ENCODE measurements at places on chromosomes 3 and 15.

DNA sequence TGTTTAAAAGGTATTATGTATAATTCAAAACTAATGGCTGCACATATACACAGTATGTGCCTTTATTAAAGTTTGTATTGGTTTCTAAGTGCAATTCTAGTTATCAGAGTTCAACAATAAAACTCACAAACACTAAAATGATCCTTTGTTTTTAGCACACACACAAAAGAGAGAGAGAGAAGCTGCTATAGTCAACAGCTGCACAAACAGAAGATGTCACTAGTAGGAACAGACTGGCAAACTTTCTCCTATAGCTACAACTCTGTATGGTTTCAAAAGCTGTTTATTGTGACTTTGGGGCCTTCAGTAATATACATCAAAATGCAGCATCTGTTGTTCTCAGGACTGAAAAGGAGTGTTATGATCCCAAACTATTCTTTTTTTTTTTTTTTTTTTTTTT lies 6.1 kb downstream of the SECISBP2L start:
- no peak for DNase-seq

DNA sequence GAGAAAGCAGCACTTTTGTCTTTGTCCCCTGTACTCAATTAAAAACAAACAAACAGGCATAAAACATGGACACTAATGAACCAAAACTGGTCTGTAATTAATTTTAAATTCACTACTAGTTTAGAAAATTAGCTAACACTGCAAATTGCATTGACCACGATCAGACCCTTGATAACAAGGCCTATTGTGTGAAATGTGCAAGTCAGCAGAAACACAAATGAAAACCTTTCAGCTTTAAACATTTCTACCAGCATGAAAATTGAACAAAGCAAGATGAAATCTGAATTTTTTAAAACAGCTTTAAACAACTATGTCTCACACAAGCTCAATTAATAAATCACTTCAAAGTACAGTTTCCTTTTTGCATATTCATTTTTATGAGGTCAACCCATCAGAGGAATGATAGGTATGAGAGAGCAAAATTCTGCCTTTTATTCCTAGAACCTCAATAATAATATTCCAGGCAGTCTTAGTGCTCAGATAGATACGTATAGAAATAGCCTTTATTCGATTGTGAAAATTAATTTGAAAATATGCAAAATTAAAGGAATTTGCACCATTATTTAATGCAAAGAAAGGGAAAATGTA lies 27.0 kb upstream of the CHMP2B start:
- DNase-seq, result no peak

DNA sequence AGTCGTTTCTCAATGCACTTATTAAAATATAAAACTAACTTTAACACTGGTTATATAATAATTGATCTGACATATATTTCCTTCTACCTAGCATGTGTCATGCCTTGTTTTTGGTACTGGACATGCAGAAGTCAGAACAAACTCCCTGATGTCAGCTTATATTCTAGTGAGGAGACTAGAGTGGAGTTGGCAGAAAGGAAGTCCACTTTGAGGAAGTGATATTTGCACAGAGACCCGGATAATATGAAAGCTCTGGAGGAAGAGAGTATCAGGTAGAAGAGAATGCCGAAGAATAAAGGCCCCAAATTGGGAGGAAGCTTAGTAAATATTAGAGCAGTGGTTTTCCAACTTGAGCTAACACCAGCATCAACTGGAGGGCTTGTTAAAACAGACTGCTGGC lies 24.6 kb upstream of the ZNF280D start:
- DNase-seq, result no peak

DNA sequence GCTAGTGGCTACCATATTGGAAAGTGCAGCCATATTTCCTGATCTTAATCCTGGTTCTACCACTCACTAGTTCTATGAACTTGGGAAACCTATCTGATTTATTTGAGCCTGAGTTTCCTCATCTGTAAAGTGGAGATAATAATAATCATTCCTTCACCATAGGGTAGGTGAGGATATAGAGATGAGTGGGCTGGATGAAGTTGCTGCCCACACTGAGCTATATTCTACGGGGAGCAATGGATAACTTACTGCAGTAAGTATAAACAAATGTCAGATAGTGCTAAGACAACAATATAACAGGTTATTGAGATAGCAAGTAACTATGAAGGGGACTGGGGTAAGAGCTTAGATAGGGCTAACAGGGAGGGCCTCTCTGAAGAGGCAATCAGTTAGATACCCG lies 251.5 kb upstream of the ADAMTS9 start:
- DNase-seq, result no peak

DNA sequence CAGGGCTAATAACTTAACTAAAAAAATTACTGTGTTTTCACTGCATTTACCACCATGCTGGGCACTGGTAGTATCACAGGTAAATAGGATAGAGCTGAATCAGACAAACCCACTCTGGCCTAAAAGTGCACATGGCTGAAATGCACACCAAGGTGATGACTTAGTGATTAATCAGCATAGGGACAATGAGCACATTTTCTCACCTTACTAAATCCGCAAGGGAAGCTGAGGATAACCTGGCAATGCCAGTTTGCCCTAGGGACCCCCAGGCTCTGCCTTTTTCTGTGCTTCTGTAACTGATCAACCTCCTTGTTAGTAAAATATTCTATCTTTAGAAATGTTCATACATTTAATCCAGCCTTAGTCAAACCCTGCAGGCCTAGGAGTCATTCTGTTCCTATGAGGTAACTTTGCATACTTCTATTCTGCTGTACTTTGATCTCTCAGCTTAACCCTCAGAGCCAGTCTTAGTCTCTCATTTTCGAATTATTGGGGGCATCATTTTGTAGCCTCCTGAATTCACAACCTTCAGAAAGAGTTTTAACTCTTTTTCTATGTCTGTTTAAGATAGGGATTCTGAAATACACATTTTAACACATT lies 562.9 kb upstream of the KCNMB2 start:
- peak; percentile 23 for DNase-seq

GRCh38 chr15:45112591-45113379 lies 1.2 kb downstream of the DUOX2 start:
- no peak for DNase-seq

DNA sequence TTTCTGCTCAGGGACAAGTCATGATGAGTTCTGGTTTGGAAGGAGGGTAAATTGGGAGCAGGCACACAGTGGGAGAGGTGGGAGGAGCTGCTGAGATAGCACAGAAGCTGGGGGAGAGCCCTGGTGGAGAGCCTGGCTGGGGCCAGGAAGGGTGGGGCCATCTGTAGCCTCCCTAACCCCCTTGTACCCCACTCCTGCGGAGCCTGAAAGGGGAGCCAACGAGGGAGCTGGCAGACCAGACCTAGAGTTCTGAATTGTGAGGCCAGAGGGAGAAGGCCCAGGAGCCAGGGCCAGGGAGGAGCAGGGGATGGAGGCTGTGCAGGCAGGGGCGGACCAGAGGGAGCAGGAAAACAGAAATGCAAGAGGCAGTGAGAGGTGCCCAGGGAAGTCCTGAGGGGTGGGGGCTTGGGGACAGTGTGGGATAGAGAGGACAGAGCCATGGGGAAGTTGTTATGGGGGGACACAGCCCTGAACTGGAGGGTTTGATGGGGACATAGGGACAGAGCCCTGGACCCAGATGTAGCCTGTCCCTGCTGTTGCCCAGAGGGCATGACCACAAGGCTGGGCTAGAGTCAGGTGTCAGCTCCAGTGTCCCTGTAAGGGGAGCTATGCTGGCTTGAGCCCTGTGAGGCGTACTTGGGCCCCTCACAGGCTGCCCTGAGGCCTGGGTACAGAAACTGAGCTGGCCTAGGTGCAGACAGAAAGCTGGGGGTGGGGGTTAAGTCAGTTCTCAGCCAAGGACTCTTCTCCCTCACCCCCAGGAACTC lies 1.2 kb downstream of the TMIE start:
- no peak for DNase-seq

DNA sequence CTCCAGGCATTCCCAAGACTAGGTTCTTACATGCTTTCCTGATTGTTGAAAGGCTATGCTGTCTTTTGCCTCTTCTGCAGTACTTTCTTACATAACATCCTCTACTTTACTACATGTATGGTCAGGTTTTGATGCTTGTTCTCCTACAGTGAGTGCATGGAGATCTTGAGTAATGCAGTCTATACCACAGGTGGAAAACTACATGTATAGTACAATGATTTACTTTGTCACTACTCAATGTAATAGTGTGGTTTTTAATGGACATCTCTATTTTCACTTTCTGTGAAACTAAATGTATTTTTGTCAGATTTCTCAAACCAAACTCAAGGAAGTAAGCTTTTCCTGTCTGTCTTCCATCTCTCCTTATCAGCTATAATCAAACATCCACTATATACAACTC lies 657.0 kb downstream of the TUSC7 start:
- DNase-seq, result no peak

GRCh38 chr3:128498127-128498626 lies 5.2 kb upstream of the GATA2 start:
- DNase-seq, result no peak

DNA sequence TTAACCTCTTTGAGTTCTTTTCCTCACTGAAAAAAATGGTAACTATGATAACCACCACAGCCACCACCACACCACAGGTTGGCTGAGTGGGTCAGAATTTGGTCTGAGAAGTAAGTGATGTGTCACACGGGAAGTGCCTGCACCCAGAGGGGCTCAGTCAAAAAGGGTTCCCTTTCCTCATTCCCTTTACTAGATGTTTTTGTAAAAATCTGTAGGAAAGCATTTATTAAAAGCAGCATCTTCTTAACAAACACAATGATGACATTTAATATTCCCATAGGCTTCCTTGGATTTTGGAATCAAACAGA lies 23.2 kb downstream of the CFAP92 start:
- DNase-seq, result no peak

DNA sequence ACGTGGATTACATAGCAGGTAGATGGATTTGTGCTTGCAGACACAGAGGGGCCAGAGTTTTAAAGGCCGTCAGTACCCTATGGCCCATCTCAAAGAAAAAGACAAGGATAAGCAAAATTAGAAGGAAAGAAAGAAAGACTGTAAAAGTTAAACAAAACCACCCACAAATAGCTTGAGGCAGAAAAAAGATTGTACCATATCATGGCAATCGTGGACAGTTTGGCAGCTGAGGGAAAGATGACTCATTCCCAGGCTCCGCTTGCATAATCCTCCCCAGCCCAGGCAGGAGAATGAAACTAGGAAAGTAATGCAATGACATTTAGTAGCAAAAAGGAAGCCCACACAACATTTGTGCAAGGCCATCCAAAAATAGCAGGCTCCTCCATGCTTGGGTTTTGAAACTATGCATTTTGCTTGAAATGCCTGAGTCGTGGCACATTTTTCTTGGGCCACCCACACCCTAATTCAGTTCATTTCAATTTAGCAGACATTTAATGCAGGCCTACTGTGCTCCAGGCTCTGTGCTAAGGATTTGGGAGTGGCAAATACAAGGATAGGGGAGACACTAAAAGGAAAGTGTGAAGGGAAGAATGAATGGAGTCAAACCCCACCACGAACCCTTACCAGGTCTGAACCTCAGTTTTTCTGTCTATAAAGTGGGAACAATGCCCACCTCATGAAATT lies 40.9 kb upstream of the SMAD3 start:
- no peak for DNase-seq

GRCh38 chr3:129594907-129595390 lies 11.5 kb downstream of the PLXND1 start:
- no peak for DNase-seq

- DNase-seq, result no peak
These were observed 276.2 kb upstream of the SGO1 start for GRCh38 chr3:20462226-20462625.

GRCh38 chr3:23161896-23162570 lies 41.1 kb upstream of the UBE2E2 start:
- DNase-seq, result no peak

- DNase-seq, result peak; percentile 63
These were observed 288.6 kb downstream of the UACA start for GRCh38 chr15:70474471-70475406.

GRCh38 chr15:69090197-69090948 lies 70.1 kb upstream of the GLCE start:
- peak; percentile 21 for DNase-seq

DNA sequence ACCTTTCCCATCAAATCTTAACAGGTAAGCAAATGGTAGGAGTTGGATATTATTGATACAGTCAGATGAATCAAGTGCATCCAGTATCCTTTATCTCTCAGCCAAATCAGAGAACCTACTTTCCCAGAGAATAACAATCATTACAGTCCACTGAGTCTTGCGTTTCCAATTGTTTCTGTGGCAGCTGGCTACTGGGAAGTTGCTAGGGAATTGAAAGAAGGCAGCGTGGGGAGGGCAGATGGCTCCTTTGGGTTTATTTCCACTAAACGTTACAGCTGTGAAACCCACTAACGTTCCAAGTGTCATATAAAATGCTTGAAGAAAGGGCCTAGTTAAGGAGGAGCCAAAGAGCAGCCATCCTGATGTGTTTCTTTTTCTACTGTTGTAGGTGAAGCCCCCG lies 78.4 kb downstream of the WDR72 start:
- DNase-seq, result no peak

DNA sequence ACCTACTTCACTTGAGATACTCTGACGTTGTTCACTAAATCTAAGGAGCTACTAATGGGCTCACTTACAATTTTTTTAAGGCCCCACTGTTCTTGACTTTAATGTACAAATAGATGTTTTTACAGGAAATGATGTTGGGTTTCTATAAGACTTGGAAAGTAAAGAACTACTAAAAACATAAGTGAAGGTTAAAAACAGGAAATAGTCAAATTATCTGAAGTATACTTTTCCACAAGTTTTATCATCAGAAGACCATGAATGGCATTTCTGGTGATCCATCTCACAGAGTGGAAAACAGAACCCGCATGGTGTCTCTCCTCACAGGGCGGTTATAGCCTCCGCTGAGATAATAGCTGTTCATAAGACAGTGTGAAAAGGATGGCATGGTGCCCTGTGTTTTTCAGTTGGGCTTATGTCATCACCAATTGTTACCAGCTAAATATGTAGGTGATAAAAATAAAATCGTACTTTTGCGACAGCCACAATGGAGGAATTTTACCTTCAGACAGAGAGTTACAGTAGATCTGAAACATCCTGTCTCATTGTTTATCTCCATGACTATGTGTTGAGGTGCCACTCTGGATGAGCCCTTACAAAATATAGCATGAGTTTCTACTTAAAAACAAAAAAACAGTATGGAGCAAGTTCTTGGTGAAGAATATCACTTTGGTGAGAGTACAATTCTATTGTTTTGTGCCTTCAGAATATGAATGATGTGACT lies 462.4 kb downstream of the RAP2B start:
- DNase-seq, result no peak

DNA sequence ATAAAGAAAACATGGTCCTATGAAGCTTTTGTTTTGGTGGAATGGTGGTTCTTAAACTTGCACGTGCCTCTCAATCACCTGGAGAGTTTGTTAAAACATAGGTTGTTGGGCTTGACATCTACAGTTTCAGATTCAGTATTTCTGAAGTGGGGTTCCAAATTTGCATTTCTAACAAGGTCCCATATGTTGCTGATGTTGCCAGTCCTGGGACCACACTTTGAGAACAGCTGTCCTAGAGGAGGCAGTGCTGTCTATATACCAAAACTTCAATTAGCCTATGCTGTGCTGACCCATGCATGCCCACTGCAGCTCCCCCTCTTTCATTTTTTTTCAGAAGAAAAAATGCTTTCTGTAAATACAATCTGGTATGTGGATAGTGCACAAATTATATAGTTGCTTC lies 31.3 kb downstream of the ALCAM start:
- no peak for DNase-seq

- DNase-seq, result no peak
These were observed 36.0 kb downstream of the ADAMTS9 start for GRCh38 chr3:64651741-64652241.

- DNase-seq, result no peak
These were observed 177.5 kb downstream of the OXSM start for GRCh38 chr3:25967385-25967784.

- DNase-seq, result no peak
These were observed 30.0 kb downstream of the SNX33 start for GRCh38 chr15:75677465-75678323.

Measured in kidney epithelial cell (primary cell).